ENCODE measurements at places on chromosomes 5 and 9.

- DNase-seq: no peak
Measured at GRCh38 chr5:37075399-37075950, 173.7 kb downstream of the CPLANE1 start.

DNA sequence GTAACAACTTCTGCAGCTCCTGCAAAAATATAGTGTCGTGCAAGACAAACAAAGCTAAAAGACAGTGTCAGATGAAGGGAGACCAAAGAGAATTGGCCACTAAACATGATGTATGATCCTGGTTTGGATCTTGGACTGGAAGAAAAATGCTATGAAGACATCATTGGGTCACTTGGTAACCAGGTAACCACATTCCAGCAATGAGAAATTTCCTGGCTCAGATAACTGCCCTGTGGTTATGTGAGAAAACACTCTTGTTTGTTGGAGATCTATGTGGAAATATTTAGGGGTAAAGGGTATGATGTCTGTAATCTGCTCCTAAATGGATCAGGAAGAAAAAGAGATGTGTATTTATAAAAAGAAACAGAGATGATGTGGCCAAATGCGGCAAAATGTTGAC, 45.5 kb upstream of the ANKRD33B start:
- peak; percentile 68 for DNase-seq

DNA sequence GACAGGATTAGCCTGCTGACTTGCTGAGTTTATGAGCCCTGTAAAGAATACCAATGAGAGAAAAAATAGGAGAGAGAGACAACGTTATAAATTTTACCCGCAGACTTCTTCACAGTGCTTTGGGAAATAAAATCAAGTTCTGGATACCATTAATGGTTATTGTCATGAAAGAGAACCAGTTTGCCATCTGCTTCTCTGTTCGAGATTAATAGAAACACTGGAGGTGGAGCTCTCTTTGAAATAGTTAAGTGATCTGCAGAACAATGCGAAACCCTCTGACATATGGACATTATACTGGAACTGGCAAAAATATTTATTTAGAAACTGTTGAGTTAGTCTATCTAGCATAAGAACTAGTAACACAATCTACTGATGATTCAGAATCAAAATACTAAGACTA, 500.7 kb downstream of the CDH12 start:
- no peak for DNase-seq

GRCh38 chr5:122757285-122757684, 17.6 kb upstream of the SNX2 start:
- no peak for DNase-seq

DNA sequence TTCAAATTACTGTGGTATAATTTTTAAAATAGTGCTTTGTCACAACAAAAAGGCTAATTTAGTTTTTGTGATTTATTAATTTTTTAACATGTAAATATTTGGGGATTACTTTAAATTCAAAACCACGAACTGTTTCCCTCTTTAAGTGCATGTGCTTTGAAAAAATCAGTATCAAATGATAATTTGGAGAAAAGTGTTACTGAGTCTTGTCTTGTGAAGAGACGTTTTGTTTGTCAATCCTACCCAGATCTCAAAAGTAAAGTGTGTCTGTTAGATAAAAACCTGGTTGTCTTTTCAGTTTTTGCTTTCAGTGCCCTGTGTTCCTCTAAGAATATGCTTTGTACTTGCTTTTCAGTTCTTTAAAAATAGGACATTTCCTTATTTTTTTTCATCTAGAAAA, 7.7 kb downstream of the ZSWIM6 start:
- no peak for DNase-seq

- DNase-seq: no peak
Measured at GRCh38 chr5:78499485-78499884, 139.1 kb downstream of the SCAMP1 start.

DNA sequence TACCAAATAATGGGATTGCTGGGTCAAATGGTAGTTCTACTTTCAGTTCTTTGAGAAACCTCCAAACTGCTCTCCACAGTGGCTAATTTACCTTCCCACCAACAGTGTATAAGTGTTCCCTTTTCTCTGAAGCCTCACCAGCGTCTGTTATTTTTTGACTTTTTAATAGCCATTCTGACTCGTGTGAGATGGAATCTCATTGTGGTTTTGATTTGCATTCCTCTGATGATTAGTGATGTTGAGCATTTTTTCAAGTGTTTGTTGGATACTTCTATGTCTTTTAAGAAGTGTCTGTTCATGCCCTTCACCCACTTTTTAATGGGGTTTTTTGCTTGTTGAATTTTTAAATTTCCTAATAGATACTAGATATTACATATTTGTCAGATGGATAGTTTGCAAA, 28.4 kb upstream of the SUSD1 start:
- peak; percentile 71 for DNase-seq
